ENCODE measurements at places on chromosomes 7 and 10. TPM values are rescaled to one million over a fixed set of nuclear protein-coding genes. Genes with fewer than 3 reads are reported as not detected.
A peak's percentile ranks its signal among the peaks of the same experiment; 100 is the strongest.

Gene SPDYE11
- not detected for total RNA-seq

Gene GIMAP6
- total RNA-seq = 14.8 TPM

DNA sequence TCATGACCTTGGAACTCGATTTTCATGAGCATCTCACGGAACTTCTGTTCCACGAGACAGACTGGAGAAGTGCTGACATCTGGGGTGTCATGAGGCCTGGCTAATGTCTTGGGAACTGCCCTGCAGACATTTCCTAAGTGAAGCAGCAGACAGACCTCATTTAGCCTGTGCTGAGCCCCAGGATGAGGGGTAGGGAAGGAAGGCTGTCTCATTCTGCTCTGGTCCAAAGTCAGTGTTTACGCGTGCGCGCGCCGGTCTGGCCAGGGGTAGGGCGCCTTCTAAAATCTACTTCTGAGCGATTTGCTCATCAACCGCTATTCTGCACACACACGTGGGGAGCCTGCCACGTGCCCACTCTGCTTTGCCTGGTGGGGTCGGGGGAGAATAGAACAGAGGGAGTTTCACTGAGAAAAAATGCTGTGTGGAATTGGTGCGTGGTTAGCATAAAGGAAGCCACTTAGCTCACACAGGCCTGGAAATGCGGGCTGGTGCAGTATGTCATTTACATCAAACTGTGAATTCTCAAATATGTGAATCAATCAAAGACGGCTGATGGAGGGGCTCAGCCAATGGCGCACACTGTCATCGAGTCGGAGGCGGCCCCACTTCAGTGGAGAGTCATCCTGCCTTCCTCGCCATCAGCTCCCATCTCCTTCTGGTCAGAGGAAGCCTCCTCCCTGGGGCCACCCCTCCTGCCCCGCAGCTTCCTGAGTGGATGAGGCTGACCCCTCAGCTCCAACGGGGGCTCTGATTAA, 335.1 kb downstream of the ADARB2 start:
- DNase-seq = no peak

DNA sequence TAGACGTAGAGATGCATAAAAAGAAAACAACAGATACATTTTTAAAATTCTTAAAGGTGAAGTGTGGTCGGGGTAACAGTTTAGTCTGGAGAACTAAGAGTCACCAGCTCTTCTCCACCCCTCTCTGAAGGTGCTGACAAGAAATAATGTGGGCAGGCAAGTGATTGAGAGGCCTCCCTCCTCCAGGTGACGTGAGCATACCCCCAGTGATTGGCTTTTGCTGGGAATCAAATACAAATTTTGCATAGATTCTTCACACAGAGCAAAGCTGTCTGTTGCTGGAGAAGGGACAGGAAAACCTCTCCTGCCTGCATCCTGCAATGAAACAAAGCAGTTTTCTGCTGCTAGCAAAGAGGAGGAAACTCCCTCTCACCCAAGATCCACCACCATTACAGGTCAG, 115.0 kb downstream of the DGKB start:
- DNase-seq = no peak

GRCh38 chr7:12211711-12212485, 804 bp downstream of the TMEM106B start:
- DNase-seq = no peak

DNA sequence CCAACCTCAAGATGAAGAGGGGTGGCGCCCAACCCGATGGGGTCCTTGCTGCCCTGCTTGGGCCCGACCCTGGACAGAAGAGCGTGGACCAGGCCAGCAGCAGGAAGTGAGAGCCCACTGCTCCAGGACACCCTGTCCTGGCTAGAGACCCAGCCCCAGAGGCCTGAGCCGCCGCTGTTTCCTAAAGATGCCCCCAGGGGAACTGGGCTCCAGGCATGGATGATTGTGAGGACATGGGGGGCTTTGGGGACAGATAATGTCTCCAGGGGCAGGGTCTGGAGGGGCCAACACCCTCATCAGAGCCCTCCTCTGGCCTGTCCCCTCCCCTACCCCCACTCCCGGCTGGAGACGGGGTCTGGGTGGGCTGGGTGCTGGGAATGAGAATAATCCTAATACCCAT, 71.7 kb downstream of the MYL10 start:
- no peak for DNase-seq

Gene PLEKHA8
- 5.2 TPM for total RNA-seq

Gene ACSM6
- not detected for total RNA-seq

- DNase-seq = no peak
Observed at GRCh38 chr7:32066441-32066840, 3.8 kb downstream of the PDE1C start.

Gene SCIN
- total RNA-seq = 0.37 TPM

Gene ADGRA1
- not detected for total RNA-seq

Gene SP4
- 10.5 TPM for total RNA-seq

DNA sequence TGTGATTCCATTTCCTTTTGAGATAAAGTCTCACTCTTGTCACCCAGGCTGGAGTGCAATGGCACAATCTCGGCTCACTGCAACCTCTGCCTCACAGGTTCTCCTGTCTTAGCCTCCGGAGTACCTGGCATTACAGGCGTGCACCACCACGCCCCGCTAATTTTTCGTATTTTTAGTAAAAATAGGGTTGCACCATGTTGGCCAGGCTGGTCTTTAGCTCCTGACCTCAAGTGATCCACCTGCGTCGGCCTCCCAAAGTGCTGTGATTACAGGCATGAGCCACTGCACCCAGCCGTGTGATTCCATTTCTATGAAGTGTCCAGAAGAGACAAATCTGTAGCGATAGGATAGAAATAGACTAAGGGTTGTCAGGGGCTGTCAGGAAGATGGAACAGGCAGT, 60.4 kb downstream of the CLIP2 start:
- DNase-seq = no peak

DNA sequence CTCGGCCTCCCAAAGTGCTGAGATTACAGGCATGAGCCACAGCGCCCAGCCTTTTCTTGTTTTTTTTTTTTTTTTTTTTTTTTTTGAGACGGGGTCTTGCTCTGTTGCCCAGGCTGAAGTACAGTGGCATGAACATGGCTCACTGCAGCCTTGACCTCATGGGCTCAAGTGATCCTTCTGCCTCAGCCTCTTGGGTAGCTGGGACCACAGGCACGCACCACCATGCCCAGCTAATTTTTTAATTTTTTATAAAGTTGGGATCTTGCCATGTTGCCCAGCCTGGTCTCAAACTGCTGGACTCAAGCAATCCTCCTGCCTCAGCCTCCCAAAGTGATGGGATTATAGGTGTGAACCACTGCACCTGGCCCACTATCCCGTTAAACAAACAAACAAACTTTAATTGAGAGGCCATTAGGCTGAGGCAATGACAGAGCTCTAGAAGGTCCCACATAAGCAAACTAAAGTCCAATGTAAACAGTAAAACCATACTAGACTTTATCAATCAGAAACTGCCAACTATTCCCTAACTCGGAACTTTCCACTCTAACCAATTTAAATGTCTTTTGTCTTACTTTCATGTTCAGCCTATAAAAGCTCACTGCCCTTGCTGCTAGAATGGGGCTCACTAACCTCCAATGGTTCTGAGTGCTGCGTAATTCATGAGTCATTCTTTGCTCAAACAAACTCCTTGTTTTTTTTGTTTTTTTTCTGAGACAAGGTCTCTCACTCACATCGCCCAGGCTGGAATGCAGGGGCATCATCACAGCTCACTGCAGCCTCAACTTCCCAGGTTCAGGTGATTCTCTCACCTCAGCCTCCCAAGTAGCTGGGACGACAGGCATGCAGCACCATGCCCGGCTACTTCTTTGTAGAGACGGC, 1.9 kb downstream of the DHX32 start:
- DNase-seq = no peak

Gene SPDYE2
- not detected for total RNA-seq

GRCh38 chr7:94123136-94123535, 119.0 kb upstream of the BET1 start:
- no peak for DNase-seq

Gene GNAT3
- not detected for total RNA-seq

DNA sequence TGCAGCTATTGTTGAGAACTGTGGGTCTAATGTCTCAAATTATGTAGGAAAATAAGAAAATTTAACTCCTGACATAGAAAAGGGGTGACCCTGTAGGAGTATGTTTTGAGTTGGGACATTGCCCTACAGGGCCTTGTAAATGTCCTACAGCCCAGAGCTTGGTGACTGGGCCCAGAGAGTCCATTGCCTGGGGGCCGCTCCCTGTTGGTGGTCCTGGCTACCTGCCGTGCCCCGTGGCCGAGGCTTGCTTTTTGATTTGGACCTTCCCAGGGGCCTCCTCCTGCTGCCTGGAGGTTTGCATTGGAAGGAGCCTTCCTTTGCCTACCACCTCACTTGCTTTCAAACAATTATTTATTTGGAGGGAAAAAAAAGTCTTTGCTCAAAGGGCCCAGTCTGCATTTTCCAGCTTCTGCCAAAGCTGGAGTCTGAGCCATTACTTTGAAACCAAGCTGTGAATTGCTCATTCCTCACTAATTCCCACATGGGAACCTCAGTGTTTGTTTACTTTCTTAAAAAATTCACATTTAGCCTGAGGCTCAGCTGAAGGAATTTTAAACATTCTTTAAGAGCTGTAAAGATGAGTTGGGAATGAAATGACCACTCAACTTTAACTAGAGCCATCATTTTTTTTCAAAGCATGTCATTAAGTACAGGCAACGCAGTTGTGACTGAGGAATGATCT, 355.0 kb downstream of the GLRX3 start:
- DNase-seq = no peak

DNA sequence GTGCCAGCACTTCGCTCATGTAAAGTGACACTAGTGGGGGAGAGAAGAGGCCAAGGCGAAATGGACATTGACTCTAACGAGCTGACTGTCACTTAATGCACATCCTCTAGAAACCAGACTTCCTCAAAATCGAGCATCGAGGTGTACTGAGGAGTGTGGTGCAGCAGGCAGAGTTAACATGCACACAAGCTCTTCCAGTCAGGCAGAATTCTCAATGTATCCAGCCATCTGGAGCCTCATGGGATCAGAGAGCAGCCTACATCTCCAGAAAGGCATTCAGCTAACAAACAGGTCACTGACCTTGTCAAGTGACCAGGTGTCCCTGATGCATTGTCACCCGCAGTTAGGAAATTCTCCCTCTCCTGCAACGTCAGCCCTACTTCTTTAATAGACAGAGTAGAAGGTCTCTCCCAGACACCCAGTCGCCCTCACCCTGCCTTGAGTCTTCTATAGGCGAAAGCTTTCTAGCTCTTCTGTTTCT, 259.8 kb upstream of the AOAH start:
- DNase-seq = no peak

DNA sequence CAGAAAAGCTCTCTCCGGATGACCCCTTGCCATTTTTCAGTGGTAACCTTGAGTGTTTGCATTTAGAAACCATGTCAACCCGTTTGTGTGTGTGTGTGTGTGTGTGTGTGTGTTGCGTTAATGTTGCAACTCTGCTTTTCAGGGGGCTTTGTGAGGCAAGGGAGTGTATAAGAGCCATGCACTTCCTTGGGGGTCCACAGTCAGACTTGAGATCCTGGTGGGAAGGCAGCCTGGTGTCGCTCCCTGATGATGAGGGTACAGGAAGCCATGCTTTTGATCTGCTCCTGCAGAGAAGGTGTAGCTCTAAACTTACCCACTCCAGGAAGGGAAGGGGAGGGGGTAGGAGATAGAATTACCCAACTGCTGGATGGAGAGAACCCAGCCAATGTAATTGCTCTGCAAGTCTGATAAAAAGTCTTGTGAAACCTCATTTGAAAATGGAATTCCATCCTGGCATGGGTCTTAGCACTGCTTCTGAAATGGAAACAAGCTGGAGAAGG, 10.7 kb downstream of the GRK5 start:
- no peak for DNase-seq

GRCh38 chr10:102627736-102628293, 16.5 kb upstream of the TRIM8 start:
- DNase-seq = no peak

Gene CREB5
- 0.37 TPM for total RNA-seq

GRCh38 chr10:99470327-99470726, 39.9 kb upstream of the GOT1 start:
- DNase-seq = no peak

Gene NME8
- not detected for total RNA-seq

Gene ALKBH4
- total RNA-seq = 15.4 TPM

DNA sequence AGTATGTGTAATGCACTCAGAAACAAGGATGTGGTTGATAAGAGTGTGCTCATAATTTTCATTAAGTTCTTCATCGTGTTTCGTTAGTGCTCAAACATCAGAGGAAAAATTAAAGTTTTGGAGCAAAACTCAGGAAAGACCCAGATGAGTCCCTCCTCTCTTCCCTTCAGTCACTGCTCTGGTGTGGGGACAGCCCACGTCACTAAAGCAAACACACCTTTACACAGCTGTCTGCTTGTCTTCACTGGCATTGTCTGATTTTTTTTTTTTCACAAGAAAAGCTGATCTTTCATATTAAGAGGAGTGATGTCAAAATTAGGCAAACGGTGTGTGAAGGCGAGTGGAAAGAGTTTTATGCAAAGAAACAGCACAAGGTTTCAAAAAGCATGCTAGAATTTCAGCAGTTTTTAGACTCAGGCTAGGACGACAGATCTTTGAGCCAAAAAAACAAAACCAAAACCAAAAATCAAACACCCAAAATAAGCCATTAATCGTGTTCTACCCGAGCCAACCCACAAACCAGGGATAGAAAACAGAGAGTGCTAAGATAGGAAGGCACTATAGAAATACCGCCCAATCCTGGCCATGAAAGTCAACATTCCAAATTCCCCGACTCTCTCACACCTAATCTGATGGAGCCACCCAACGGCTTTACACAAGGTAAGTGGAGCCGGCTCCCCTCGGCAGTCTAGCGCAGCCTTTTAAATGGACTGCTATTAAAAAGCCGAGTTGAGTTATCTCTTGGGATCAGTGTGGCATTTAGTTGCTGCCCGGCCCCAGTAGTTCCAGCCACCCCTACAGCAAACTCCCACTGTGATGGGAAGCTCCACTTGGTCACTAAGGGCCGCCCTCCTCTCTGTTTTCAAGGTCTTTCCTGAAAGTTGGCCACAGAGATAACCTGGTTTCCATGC, 27.9 kb upstream of the GATA3 start:
- DNase-seq = no peak

DNA sequence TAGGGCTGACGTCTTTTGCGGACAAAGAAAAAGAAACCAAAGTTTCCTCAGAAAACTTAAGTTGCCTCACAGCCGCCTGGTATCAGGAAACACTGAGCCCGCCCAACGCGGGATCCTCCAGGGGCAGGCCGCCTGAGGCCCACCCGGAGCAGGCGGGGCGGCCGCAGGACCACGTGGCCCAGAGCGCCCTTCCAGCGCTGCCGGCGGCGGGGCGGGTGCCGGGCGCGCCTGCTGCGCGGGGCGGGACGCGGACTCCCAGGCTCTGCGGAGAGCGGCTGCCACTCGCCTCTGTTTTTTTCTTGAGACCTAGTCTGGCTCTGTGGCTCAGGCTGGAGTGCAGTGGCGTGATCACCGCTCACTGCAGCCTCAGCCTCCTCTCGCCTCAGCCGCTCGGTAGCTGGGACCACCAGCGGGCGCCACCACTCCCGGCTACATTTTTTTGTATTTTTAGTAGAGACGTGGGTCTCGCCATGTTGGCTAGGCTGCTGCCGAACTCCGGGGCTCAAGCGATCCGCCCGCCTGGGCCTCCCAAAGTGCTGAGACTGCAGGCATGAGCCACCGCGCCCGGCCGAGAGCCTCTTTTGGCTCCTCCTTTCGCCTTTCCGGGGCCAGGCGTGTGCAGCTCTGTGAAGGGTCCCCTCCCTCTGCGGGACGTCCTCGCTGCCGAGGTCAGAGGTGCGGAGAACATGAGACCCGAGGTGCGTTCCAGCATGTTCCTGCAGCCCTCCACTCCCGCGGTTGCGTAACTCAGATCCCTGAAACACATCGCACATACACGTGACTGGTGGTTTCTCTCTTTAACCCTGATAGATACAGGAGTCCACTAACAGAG, 11.6 kb upstream of the HNRNPF start:
- peak; percentile 77 for DNase-seq
